Central memory CD4-positive, alpha-beta T cell (primary cell): ENCODE measurements at places on chromosomes 4 and X.
A peak's percentile ranks its signal among the peaks of the same experiment; 100 is the strongest.

DNA sequence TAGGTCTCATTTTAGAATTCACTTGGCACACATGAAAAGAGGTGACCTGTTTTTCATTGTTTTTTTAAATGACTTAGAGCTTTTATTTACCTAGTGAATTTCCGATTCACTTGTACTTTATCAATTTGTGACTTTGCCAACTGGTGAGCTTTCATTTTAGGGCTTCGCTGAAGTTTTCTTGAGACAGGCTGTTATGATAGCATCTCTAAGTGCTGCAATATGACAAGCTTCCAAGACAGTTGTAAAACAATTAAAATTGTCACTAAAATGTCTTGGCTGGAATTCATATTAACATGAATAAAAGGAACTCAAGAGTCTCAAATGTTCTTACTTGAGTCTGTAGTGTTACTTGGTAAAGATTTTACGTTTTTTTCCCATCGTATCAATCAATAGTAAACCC is 831.7 kb upstream of the GRID2 start:
- DNase-seq = no peak

DNA sequence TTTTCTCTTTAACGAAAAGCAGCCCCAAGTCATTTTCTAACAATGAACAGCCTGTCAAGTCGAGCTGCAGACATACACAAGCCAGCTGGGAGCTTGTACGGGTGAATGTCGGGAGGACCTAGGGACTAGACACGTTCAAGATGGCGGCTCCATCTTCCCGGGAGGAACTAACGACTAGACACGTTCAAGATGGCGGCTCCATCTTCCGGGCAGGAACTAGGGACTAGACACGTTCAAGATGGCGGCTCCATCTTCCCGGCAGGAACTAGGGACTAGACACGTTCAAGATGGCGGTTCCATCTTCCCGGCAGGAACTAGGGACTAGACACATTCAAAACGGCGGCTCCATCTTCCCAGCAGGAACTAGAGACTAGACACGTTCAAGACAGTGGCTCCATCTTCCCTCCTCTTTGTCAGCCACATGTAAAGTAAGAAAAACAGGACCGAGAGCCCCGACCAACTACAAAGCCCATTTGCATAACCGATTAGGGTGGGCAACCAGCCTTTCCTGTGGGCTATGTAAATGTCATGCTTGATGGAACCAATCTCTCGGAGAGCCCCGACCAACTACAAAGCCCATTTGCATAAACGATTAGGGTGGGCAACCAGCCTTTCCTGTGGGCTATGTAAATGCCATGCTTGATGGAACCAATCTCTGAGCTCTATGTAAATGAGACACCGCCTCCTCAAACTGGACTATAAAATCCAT is 175.5 kb downstream of the DHRSX start:
- DNase-seq = peak; percentile 39

DNA sequence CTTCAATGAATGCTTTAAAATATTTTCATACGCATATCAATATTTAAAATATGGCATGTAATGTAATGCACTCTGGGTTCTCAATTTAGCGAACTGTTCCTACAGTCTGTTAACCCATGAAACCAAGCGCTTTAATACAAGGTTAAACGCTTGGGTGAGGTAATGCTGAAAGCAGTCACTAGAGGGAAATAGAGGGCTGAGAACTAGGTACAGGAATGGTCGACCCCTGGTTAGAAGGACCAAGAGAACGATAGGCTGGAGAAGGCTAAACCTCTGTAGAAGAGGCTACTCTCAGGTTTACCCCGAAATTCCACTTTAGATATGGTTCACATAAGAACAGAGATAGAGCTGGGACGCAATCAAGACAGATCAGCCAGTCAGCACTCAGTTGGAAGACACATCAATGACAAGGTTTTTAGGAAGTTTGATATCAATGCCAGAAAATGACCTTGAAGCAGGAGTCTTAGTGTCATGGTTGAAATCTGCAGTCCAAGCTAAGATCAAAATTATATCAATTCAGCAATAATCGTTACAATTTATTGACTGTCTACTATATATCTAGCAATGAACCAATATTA is 26.9 kb downstream of the ARSJ start:
- DNase-seq = peak; percentile 3

DNA sequence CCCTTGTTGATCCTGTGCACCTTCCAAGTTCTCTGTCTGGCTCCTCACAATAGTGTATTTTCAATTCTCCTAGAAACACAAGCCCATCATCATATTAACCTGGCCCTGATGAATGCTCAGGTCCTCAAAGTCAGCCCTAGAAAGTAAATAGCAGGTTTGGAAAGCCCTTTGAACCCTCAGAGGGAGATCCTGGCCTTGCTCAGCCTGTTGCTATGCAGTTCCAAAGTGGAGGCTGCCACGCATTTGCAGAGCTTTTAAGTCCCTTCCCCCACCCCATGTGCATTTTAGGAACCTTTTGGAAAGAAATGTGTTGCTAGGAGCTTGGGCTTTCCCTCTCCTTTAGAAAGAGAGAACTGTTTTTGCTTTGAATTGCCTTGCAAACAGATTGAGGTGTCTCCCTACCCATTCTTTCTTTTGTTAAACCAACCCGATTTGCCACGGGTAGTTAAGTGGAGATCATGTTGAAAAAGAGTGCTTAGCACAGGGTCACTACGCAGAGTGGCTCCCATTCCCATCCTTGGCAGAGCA is 12.2 kb downstream of the MAMLD1 start:
- DNase-seq = no peak

DNA sequence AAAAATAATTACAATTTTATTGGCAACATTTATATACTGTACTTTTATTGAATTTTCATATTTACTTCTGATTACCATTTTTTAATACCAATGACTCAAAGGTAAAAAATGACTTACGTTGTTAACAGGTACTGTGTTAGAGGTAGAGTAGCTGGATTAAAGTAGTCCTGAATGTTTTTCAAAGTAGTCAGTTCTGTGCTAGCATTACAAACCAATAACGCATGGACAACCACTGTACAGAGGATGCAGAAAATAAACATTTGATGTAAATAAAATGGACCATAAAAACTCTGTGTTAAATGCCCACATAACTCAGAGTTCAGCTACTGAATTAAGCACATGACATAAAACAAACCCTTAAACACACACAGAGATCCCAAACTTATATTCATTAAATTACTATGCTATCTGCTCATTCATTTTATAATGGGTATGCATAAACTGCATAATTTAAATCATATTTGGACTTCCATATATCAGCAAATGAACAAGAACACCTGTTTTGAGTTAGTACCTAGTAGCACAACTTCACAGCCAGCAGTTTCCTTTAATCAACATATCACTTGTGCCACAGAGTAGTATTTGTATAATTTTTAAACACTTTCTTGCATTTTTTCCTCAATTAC is 46.4 kb upstream of the NEUROG2 start:
- no peak for DNase-seq

DNA sequence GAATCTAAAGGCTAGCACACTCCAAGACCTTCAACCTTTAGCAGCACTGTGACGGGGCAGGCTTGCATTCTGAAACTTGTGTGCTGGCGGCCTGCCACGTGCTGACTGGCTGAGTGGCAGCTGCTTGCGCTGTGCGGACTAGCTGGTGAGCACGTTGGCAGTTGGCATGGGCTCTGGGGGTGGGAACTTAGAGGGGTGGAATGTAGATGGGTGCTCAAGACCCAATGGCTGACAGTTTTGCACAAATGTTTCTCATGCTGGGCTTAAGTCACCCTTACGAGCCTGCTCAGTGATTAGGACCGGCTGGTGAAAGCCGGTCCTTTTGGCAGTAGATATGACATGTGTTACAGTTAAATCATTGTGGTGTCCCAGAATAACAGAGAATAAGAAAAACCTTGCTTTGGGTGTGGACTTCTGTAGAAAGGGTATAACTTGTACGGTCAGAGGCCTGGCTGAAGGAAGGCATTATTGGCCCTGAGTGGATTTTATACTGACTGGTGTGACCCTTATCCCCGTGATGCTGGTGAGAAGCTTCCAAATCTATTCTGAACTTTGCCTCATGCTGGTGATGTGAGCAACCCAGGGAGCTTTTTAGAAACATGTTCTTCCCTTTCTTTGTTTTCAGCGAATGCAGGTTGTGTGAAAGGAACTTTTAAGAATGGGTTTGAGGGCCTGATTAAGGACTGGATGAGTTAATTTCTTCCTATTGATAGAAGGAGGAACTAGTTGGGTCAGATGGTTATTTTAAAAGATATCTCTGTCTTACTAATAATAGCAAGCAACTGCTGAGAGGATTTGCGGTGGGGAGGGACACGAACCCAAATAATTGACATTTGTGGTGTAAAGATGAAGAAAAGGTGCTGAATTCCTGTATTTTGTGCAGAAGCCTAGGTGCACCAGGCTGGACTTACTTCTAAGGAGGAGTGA is 107.4 kb upstream of the SLC4A4 start:
- no peak for DNase-seq

DNA sequence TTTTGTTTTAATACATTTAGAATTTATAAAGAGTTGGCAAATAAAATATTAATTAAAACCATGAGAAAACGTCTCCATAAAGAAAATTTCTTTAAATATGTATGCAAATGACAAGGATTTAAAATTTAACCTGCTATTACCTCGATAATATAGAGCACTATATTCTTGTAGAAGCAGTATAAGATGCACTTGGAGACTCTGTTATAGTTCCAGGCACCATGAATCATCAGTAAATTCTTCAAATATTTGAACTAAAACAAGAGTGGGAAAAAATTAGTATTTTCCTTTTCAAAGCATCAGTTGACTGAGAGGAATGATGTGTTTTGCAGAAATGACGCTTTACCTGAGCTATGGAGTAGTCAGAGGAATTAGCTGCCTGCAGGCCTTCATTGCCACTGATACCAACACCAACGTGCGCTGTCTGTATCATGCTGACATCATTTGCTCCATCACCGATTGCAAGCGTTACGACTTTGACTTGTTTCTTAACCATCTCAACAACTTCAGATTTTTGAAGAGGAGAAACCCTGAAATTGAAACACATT is 67.3 kb downstream of the SHISA3 start:
- no peak for DNase-seq

- no peak for DNase-seq
Observed at GRCh38 chr4:42914937-42915336, 22.4 kb downstream of the GRXCR1 start.

DNA sequence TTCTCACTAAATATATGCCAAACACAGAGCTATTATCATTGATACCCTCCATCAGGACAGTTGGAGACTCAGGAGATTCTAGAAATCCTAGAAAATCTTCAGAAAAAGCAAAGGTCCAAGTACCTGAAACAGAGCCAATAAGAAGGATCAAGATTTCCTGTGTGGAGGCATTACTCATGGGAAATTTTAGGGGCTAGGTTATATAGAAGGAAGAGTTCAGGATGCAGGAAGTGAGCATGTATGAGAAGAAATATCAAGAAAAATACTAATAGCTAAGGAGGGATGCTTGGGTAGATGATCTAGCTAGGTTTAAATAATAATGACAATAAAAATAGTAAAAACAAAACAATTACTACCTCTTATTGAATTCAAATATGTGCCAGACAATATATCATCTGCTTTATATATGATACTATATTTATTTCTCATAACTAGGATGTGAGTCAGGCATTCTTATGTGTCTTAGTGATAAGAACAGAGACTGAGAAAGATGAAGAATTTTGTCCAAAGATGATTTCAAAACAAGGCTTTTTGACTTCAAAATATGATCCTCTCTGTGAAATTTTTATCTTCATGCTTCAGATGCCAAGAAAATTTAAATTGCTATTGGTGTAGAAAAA is 66.4 kb upstream of the HHIP start:
- no peak for DNase-seq

DNA sequence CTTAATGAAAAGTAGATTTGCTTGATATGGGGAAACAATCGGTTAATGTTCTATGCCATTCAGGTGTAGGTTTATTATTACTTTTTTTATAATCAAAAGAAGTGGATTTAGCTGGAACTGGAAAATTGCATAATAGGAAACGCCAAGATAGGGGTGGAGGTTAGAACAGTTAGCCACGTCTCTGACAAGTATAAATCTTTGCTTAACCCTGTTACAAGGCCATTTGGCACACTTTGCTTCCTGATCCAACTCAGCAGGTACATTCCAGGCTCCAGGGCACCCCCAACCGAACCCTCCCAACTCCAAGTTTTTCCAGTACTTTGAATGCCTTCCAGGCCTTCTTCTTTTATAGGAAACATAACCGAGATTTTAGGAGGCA is 50.6 kb upstream of the ACSL4 start:
- DNase-seq = no peak

- no peak for DNase-seq
Observed at GRCh38 chr4:19807505-19807904, 444.2 kb upstream of the SLIT2 start.

- no peak for DNase-seq
Observed at GRCh38 chr4:147863808-147864472, 132.1 kb downstream of the ARHGAP10 start.

DNA sequence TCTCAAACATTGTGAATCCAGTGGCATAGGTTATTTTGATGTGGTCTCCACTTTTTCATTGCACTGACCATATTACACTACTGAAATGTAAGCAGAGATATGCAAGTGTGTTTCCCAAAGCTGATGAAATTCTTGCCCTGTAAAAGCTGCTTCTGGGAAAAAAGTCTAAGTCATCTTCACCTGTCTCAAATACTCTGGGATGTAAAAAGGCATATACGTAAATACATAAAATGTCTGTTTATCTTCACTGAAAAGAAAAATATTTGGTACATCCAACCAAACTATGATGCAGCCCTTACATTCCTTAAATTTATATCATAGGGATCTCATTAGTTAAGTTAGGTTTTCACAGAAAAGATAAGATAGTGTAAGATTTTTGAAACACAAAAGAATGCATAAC is 7.9 kb downstream of the KDR start:
- DNase-seq = no peak

GRCh38 chr4:121462660-121463261 is 81.9 kb upstream of the QRFPR start:
- DNase-seq = peak; percentile 32

DNA sequence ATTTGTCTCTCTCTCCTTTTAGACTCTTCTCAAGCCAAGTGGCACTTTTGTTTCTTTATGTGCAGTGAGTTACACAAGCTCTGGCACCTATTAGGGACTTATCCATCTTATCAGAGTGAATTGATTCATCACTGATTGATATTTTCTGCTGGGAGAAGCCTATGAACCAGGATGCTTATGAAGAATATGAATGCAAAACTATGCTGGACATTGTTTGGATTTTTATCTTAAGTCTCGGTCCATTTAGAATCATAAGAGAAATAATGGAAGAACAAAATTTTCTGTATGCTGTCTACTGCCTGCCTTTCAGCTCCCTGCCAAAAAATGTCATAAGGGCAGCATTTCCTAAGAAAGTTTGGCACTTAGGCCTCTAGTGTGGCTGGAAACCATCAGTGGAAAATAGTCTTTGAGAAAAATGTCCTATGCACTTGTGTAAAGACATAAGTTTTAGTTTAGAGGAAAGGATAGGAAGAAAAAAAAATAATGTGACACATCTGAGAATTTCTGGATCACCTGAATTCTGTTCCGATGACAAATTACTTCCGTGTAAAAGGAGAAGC is 365.7 kb upstream of the MAD2L1 start:
- no peak for DNase-seq

DNA sequence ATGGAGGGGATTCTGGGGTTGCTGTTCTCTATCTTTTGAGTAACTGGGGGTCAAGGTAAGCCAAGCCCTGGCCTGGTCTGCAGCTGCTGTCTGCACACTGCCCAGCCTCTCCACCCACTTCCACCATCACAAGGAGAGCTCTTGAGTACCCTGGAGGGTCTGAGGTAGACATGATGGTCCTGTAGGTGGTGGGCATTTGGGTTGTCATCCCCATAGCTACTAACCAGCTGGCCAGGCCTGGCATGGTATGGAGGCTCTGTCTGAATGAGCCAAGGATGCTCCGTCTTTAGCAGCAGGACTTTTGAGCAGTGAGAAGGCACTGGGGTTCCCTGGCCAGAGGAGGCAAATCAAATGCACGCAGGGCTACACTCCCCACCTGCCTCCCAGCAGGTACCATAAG is 82.7 kb downstream of the NHSL2 start:
- no peak for DNase-seq

- DNase-seq = peak; percentile 29
Observed at GRCh38 chr4:16226816-16227461, 668 bp upstream of the TAPT1 start.
